ENCODE measurements at places on chromosomes 6 and 20.

DNA sequence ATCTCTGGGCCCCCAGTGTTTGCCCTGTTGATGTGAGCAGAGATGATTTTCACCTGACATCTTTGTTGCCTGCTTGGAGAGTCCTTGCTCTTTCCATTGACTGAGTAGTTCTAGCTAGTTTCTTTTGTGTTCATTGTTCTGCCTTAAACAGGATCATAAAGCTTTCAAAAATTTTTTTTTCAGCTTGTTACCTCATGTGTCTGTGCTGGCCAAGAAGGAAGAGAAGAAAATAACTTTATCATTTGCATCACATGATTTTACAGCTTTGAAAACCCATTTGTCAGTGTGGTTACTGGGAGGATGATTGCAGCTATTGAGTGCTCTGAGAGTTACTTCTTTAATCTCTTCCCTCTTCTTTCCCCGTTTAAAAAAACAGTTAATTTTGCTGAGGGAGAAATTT is 16.0 kb downstream of the FOXO3 start:
- no peak for DNase-seq

DNA sequence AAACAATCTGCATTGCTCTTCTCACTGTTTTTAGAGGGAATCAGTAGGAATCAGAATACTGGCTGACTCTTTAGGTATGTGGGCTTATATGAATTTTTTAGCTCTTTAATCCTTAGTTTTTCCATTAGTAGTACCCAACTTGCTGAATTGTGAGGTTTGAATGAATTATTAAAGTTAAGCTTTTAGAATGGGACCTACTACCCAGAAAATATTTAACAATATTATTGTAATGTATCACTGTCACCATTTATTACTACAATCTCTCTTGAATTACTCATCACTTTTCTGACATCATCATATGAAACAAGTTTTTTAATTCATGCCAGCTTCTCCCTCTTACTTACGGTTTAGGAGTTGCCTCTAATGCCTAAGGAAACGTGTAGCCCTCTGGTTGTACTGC is 212.7 kb downstream of the BCKDHB start:
- DNase-seq: no peak

- DNase-seq: no peak
These were observed 173.9 kb downstream of the LRFN2 start for GRCh38 chr6:40413239-40413638.

DNA sequence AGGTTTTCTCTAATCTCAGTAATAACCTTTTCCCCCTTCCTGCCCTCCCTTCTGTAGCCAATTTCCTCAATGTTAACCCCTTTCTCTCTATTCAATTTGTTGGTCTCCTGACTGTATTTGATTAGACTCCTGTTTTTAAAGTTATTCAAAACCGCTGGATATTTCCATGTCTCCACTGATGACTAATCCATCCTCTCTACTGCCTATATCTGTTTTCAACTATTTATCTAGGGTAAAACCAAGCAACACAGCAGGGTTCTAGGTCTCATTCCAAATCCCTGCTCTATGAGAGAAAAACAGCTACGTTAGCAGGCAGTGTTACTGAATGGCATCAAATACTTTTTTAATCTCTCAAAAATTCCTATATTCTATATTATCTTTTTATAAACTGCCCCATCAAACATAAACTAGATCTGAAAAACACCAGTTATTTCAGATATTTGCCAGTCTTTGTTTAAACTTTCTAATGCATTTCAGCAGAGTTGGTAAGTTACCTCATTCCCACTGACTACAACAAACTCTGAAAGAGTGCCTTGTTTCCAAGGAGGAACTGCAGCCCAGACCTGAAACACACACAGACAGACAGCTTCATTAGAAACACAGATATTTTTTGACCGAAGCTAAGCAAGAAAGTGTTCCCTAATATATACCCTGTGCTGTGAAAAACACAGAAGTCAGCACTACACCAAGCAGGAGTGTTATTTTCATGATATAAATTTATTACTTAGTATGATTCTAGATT is 8.2 kb downstream of the RTN4IP1 start:
- no peak for DNase-seq

DNA sequence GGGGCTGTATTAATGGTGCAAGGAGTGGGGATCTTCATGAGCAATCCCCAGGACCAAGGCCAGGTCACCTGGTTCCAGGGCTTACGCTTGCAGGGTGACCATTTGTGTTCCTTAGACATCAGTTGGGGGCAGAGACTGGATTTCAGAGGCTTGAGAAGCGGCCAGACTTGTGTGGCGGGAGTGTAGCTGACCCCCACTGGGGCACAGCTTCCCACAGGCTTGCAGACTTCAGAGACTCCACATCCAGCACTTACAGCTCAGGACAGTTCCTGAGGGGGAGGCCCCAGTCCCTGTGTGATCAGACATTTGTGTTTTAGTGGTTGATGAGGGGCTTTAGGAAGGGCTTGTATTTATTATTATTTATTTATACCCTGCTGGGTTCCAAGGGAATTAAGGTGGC is 15.3 kb downstream of the TJAP1 start:
- DNase-seq: no peak

All from activated CD4-positive, alpha-beta T cell treated with anti-CD3 and anti-CD28 coated beads, Interleukin-2, amount 50 U/mL, for 16 hours (primary cell).